ENCODE measurements at places on chromosomes 5 and 9.

GRCh38 chr9:100071271-100071670 lies 27.5 kb downstream of the ERP44 start:
- DNase-seq = no peak

DNA sequence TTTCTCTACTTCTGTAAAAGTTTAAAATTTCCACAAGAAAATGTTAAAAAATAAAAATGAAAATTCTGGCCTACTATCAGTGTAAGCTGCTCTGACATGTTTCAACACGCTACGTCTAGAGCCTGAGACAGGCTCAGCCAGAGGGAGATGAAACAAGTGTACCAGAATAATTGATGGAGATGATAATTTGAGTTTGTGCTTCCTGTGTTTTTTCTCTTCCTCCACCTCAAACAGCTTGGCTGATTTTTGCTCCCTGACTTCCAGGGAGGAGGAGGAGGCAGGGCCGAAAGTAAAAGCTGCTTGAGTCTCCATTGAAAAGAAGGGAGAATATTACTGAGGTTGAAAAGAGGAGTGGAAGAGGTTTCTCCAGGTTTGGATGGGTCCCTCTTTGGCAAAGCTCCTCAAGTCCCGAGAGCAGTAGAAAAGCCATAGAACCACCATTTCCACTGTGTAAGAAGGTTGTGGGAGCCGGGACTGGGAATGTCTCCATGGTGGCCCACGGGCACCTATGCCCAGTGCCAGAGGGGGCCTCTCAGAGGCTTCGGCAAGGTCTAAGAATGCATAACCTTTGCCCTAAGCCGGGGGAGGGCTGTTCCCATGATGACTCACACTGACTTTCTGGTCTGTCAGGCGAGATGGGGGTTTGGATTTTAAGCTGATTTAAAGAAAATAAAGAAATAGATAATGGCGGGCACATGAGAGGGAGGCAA lies 95.1 kb downstream of the HRH2 start:
- no peak for DNase-seq

DNA sequence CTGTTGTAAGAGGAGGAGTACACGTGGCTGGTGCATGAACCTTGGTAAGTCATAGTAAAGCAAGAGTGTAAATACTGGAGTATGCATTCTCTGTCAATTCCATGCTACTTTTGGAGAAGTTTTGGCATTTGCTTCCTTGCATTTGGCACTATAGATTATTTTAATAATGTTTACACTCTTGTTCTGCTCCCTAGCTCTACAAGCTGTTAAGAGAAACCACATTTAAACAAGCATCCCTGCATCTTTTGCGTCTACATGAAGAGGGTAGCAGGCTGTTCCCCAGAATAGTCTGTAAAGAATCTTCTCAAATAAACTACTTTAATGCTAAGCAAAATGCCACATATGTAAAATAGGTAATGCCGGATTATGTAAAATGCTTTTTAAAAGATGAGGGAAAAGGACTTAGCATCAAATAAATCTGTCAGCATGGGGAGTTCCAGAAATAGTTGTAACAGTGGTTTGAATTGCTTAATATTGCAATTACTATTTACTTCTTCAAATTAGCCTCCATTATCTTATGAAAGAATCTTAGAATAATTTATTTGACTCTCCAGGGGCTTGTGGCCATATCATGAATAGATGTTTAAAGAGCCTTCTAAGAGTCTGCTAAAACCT lies 2127.3 kb upstream of the WWC1 start:
- DNase-seq = no peak

DNA sequence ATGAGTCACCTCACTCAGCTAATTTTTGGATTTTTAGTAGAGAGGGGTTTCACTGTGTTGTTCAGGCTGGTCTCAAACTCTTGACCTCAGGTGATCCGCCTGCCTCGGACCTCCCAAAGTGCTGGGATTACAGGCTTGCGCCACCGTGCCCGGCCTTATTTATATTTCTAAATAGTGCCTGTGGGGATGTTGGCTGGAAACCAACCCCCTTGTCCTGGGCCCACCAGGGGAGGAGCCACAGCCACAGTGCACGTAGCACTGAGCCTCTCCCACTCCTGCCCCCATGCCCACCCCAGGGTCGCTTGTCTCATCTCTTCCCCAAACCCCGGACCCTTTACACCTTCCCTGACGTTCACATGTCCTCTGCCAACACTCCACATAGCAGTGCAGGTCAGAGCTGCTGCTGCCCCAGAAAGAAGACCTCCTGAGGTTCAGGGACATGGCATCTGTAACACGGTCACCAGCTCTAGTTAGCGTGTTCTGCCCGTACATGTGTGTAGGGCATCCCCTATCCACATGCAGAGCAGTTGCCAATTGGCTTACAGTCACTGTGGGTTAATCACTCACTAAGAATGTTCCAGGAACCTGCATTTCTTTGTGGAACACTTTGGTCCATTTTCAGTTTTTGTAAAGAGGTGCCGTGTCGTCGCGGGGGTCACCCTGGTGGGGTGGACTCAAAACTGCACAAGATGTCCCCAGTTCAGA lies 10.2 kb upstream of the MRPS2 start:
- no peak for DNase-seq

DNA sequence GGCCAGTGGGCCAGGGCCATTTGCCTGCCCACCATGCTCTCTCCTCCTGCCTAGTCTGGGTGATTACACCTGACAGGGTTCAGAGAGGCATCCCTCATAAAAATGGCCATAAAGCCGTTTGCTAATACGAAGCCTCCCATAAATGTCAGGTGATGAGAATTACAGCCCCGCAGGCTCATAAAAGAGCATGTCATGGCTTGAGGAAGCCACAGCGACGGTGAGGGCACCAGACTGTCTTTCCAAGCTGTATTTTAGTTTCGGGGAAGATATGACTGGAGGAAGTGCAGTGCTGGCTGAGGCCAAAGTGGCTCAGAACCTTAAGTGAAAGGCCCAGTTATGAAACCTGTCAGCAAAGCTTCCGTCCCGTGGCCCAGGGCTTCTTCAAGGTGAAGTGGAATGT lies 18.5 kb upstream of the TCERG1 start:
- no peak for DNase-seq

GRCh38 chr9:127405344-127406125 lies 8.6 kb downstream of the SLC2A8 start:
- no peak for DNase-seq

DNA sequence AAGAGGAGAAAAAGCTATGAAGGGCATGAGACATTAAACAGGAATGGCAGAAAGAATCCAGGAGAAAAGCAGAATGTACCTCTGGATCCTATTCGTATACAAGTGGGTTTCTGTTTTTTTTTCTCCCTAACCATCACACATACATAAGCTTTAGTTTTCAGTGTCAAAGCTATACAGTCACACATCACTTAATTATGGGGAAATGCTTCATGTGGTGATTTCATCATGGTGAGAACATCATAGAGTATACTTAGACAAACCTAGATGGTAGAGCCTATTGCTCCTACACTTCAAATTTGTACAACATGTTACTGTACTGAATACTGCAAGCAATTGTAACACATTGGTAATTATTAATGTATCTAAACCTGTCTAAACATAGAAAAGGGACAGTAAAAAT lies 290.6 kb downstream of the AOPEP start:
- DNase-seq = no peak

DNA sequence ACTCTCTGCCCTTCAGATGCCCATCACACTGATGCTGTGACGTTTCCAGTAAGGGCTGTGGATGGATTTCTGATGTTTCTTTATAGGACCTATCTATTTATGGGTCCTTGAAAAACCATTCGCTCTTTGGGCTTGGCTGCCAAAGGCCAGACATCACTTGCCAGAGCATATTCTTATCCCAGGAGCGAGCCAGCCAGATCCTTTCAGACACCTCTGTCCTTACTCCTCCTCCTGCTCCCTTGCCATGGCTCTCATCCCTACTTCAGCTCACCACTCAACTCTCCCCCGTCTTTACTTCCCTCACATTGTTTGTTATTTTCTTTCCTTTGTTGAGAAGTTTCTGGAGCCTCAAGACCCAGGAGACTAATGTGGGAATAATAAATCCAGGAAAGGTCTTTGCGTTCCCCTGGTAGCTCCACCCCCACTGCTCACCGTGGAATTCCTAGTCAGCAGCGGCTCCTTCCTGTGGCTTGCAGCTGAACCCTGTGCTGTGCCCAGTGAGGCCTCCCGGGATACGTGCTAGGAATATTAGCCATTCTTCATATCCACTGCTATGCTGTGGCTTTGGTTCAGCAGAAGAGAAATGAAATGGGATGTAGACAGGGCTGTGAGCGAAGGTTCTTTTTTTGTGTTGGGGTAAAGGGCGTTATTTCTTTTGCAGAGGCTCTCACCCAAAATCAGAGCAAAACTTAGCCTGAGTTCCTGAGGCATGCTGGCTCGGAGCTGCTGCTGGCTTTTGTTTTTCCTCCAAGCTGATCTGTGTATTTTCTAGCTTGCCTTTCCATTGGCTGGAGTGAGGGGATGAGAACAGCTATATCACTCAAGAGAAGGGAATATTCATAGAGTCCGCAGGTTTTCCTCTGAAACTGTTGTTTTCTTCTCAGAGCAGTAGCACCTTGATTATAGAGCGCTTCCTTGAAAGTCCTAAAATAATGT lies 171.1 kb downstream of the SAXO1 start:
- DNase-seq = peak; percentile 31

- DNase-seq = no peak
These were observed 338.9 kb downstream of the EFNA5 start for GRCh38 chr5:107331882-107332281.

DNA sequence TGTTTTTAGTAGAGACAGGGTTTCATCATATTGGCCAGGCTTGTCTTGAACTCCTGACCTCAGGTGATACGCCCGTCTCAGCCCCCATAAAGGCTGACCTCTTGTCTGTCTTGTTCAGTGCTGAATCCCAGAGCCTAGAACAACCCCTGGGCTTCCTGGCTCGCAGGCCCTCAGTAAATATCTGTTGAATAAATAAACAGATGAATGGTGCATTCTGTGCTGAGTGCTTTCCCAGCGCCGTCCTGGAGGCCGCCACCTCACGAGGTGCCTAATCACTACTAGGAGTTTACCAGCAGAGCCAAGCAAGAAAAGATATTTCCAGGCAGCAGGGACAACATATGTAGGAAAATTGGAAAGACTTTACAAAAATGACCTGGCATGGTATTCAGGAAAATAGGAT lies 88.5 kb downstream of the SNX24 start:
- no peak for DNase-seq

GRCh38 chr9:115640887-115641286 lies 512.7 kb upstream of the PAPPA start:
- DNase-seq = no peak

- DNase-seq = no peak
These were observed 5.8 kb upstream of the IFNA1 start for GRCh38 chr9:21434202-21435014.

DNA sequence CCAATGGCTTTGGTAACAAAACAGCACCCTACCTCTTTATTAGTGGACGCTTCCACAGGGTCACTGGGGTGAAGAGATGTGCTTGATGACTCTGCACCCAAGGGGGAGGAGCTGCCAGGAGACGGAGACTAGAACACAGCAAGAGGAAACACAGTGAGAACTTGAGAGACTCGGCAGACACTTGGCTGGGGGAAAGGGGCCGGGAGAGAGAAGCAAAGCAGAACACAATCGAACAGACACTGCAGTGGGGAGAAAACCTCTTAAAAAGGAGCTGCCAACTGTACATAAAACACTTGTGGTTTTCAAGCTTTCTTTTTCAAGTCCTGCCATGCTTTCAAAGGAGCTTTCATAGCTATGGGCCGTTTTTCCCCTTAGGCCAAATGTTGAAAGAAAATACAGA lies 151.0 kb downstream of the ENTREP1 start:
- no peak for DNase-seq

DNA sequence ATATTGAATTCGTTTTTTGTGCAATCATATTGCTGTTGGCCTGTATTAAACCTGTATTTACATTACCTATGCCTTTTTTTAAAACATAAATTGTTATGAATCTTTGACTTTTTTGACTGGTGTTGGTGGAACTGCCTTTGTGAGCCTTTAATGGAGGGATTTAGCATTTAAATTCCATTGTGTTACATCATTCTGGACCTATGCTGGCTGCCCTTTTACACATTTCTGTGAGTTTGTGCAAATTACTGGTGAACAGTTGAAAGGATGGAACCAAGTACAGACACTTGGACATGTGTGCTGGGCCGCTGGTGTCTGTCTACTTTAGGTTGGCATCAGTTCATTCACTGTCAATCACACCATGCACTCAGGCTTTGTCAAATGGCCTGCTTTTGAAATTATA lies 3.4 kb downstream of the SNX18 start:
- no peak for DNase-seq

GRCh38 chr5:121949885-121950284 lies 11.9 kb upstream of the SRFBP1 start:
- DNase-seq = peak; percentile 10

DNA sequence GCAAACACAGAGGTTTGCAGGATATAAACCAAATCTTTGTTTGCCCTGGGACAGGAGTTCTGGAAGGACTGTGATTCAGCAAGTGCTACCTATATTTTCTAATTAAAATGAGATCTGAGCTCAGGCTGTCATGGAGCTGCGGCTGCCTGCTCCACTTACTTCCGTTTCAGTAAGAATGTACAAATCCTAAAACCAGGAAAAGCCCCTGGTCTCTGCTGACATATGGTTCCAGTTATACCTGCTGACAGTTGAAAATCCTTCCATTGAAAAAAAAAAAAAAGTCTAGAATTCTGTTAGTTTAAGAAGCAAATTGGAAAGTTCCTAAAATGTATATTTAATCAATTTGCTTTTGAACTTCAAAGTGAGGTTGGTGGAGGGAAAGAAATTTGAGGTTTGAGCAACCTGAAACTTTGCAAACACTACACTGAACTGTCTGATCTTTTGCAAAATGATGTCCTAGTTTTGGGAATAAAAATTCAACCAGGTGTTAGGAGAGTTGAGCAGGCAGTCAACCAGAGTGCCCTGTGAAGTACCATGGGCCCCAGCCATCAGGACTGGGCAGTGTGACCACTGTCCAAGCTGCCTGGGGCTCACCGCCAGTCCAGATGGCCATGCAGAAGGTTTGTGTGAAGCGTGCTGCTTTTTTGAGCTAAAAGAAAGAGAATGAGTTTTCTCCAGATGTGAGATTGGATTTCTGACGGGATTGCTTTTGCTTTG lies 50.6 kb downstream of the SHB start:
- DNase-seq = no peak

DNA sequence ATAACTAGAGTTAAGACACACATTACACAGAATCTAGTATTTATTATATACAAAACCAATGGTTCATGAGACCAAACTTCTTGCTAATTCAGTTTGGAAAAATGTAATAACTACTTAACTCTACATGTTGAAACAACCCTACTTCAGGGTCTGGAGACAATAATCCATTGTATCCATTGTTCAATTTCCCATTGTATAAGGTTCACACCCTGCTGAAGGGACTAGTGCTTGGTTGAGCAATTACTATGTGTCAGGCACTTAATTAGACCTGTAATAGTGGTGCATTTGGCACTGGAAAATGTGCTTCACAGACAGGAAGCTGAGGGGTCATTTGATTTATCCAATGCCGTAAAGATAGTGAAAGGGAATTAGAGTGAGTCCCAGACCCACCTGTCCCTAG lies 114.3 kb upstream of the PAPPA start:
- DNase-seq = no peak
